Activated CD8-positive, alpha-beta memory T cell treated with anti-CD3 and anti-CD28 coated beads for 4 hours (primary cell): ENCODE measurements at places on chromosomes 7 and 10.

GRCh38 chr7:102439963-102440795 lies 6.8 kb downstream of the ORAI2 start:
- DNase-seq, result no peak

DNA sequence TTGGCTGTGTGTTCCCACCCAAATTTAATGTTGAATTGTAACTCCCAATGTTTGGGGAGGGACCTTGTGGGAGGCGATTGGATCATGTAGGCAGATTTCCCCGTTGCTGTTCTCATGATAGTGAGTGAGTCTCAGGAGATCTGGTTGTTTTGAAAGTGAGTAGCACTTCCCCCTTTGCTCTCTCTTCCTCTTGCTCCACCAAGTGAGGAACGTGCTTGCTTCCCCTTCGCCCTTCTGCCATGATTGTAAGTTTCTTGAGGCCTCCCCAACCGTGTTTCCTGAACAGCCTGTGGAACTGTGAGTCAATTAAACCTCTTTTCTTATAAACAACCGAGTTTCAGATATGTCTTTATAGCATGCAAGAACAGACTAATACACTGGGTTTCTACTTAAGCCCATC lies 176.3 kb downstream of the CDK14 start:
- no peak for DNase-seq

- no peak for DNase-seq
Measured at GRCh38 chr7:106622654-106623314, 38.2 kb downstream of the CCDC71L start.

DNA sequence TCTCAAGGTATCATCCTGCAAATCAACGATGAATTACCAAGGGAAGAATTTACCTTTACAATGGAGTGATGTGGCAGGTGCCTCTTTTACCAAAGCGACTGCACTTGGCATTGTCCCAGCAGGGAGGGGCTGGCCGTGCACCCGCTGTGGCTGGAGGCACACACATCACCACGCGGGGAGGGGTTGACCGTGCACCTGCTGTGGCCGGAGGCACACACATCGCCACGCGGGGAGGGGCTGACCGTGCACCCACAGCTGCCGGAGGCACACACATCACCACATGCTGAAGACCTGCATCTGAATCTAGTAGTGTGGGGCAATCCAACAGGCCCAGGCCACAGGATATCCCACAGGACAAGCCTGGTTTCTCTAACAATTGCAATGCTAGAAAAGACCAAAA lies 493.5 kb downstream of the DNAJB6 start:
- no peak for DNase-seq

GRCh38 chr7:79008786-79009185 lies 444.7 kb downstream of the MAGI2 start:
- DNase-seq, result no peak

DNA sequence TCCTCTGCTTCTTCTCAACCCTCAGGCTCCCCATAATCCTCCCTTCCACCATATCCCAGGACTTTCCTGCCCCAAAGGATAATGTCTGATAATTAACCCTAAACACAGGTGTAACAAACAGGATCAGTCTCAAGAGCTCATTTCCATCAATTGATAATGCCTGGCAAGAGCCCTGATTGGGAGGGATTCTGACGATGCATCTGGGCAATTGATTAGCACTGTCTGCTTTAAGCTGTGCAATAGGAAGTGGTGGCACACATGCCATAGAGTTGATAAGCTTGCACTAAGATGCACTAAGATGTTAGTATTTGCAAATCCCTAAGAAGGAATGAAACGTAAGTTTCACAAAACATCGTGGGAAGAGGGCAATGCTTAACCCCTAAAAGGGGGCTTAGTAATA lies 27.4 kb upstream of the EGR2 start:
- no peak for DNase-seq

- no peak for DNase-seq
Measured at GRCh38 chr10:7170626-7171322, 240.1 kb downstream of the SFMBT2 start.

DNA sequence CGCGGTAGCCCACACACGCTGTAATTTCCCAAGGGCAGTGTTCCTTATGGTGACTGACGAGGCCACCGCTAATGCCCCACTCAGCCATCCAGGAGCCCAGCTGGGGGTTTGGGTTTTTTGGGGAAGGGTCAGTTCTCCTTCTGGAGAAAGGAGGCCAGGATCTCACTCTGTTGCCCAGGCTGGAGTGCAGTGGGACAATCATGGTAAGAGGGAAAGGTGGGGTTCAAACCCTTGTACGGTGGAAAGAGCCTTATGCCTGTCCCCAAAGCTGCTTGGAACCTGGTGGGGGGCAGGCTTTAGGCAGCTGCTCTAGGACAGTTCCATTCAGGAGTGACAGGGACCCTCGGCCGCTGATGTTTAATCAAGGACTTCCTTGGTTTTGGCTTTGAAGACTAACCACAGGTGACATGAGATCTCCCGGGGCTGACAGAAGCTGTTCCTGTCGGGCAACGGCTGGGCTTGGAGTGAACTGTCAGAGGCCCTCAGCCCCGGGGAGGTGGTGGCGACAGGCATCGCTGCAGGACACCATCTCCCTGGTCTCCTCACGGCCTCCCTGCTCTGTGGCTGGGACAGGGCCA lies 84.5 kb downstream of the CARD11 start:
- no peak for DNase-seq
